ENCODE measurements at places on chromosomes 16 and 17.

DNA sequence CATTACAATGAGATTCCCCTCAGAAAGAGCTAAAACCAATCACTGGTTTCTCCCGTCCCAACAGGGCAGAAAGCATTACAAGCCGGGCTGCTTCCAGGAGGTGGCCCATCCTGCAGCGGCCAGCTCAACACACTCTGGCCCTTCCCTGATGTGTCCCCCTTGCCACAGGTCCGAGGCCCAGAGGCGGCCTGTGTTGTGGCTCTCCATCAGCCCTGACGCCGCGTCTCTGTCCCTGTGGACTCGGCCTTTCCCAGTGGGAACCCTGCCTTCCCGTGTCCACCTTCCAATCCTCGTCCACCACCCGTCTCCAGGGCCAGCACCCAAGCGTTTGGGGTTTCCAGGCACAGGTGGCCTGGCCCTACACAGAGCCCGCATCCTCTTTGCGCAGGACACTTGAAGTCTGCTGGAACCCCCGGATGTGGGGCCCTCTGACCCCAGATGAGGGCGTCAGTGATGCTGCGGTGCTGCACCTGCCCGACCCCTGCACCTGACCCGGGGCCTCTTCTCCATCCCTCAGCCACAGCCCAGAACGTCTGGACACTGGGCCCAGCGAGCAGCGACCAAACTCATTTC is 21.1 kb downstream of the RAB40B start:
- no peak for DNase-seq

DNA sequence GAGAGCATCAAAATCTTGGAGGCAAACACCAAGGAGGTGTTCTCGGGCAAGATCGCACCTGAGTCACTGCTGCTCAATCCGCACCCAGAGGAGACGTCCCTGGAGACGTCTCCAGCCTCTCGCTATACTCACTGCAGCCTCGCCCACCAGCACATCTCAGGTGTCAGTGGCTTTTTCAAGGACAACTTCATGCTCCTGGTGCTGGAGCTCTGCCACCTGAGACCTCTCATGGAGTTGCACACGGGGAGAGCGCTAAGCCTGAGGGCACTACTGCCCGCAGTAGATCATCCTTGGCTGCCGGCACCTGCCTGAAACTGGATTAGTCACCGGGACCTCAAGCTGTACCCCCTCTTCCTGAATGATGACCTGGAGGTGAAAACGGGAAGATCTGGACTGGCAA is 2.6 kb upstream of the MBTPS1 start:
- DNase-seq = no peak

GRCh38 chr17:17626151-17626805 is 34.8 kb upstream of the PEMT start:
- no peak for DNase-seq

GRCh38 chr17:76635039-76635438 is 8.5 kb downstream of the ST6GALNAC1 start:
- DNase-seq = no peak

DNA sequence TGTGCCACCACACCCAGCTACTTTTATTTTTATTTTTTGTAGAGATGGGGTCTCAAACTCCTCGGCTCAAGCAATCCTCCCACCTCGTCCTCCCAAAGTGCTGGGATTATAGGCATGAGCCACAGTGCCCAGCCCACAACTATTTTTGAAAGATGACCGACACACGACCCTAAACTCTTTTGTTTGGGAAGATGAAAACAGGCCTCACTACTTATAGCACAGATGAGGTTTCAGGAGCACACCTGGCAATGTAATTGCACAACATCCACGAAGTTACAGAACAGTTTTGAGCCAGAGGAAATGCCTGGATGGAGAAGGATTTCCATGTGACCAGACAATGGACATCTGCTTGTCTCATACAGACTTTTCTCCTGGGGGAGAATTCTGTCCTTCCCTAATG is 43.4 kb upstream of the PRSS54 start:
- DNase-seq = no peak

GRCh38 chr17:14101976-14102375 is 32.7 kb downstream of the COX10 start:
- no peak for DNase-seq

- DNase-seq = no peak
Measured at GRCh38 chr17:46771561-46772474, 46.7 kb downstream of the WNT3 start.

- no peak for DNase-seq
Measured at GRCh38 chr17:57294629-57295501, 38.5 kb downstream of the MSI2 start.

- DNase-seq = no peak
Measured at GRCh38 chr16:68380348-68380670, 68.0 kb downstream of the SMPD3 start.

DNA sequence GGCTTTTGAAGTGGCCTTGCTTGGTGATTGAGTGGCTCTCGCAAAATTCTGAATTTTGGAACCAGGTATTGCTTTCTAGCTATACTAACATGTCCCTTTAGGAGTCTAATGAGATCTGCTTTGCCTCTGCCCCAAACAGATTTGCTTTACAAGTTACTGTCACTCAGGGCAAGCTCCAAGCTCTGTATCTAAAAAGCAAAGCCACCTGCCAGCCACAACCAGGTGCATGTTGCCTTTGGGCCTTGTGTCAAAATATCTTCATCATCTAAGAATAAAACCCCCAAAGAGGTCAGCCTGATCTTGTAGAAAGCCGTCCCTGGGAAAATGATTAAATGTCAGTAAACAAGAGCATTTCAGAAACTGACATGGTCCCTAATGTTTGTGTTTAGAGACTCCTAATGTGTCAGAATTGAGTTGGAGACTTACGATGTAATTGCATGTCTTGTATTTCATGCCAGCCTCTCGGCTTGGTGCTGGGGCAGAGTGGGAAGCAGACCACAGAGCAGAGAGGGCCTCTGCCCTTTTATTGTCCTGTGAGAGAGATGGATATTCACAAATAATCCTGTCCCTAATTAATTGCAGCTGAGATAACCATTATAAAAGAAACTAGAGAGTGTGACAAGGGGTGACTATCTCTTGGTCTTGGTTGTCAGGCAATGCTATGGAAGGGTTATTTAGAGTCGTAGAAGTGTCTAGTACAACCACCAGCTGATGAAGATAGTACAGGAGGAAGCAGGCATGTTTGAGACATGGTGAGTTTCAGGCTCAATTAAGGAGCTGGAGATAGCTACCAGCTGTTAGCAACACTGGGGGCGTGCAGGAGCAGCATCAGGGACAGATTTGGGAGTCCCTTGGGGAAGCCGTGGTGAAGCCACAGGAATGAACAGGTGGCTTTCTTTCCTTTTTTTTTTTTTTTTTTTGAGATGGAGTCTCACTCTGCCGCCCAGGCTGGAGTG is 90.7 kb downstream of the PITPNC1 start:
- DNase-seq = no peak

DNA sequence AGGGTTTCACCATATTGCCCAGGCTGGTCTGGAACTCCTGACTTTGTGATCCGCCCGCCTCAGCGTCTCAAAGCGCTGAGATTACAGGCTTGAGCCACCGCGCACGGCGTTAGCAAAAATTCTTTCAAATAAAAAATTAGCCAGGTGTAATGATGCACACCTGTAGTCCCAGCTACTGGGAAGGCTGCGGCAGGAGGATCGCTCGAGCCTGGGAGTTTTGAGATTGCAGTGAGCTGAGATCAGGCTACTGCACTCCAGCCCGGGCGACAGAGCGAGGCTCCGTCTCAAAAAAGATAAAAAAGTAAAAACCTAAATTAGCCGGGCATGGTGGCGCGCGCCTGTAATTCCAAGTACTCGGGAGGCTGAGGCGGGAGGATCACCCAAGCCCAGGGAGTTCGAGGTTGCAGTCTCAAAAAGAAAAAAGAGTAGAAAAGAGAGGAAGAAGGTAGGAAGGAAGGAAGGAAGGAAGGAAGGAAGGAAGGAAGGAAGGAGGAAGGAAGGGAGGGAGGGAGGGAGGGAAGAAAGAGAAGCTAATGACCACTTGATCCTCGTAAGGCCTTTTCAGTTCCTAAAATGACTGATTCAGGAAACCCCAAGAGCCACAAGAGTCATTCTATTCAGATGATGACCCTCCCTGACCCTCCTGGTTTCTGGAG is 59.2 kb downstream of the SRL start:
- DNase-seq = no peak

DNA sequence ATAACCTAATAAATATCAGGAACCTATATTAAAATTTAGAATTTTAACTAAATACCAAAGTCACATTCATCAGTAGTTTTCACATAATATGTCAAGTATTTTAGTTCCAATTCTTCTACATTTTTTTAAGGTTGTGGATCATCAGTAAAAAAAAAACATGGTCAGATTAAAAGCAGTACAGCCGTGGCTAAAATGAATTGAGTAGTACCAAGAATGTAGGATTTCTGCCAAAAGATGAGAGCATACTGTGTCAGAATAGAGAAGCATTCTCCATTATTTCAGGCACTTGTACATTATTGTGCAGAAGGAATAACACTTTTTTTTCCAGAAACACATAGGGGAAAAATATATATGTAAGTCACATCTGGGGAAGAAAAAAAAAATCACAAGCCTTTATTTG is 1176.1 kb downstream of the CDH11 start:
- no peak for DNase-seq

- no peak for DNase-seq
Measured at GRCh38 chr16:66598111-66598510, 6.4 kb upstream of the CMTM3 start.

GRCh38 chr16:73521499-73521898 is 473.6 kb upstream of the ZFHX3 start:
- no peak for DNase-seq

DNA sequence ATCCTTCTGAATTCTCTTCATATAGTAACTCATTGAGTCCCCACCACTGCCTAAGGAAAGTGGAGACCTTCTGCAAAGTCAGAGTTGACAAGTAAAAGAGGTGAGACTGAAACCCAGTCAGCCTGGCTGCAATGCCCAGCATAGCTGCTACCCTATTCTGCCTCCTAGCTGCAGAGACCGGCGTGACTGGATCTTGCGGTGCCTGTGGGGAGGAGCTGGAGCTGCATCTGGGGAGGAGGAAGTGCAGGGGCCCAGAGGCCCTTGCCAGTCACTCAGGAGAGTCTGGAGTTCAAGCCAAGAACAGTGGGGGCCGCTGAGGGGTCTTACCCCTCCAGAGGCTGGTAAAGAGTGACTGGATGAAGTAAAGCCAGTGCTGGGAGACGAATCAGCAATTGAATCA is 35.0 kb upstream of the ZNF423 start:
- DNase-seq = no peak

DNA sequence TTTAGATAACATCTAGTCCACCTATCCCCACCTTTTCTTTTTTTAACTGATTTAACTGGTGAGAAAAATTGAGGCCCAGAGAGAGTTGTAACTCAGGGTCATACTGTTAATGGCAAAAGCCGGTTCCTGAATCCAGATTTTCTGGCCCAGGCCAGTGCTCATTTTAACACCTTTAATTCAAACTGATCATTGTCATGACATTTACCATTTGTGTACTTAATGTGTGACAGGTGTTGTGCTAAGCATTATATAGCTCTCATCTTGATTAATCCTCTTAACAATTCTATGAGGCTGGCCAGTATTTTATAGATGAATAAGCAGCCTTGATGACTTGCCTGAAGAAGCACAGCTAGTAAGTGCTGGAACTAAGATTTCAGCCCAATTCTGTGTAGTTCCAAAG is 14.4 kb downstream of the RHOT1 start:
- no peak for DNase-seq

DNA sequence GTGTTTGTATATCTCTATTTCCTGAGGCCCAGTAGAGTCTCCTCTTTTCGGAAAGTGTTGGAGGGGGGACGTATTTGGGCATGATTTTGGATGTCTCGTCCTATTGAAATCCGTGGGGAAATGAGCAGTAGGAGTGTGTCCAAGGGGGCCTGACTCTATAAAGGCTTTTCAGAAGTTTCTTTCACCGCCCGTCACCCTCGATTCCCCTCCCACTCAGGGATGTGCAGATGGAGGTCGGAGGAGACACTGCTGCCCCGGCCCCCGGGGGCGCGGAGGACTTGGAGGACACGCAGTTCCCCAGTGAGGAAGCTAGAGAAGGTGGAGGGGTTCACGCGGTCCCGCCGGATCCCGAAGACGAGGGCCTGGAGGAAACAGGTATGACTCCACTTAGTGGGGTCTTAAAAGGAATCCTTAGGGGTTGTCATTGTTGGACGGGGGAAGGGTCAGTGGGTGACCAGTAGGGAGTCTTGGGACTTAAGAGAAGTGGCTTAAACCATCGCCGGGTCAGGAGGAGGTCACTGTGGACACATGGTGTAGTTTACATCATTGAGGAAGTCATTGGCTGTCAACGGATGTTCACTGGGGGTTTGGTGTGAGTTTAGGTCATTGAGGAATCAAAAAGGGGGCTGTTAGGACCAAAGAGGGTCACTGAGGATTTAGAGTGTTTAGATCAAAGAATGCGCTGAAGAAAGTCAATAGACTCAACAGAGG is 424 bp downstream of the MON1B start:
- DNase-seq = no peak

GRCh38 chr17:30449480-30449879 is 27.7 kb upstream of the GOSR1 start:
- no peak for DNase-seq

- DNase-seq = no peak
Measured at GRCh38 chr17:50906443-50906842, 40.3 kb upstream of the TOB1 start.

- no peak for DNase-seq
Measured at GRCh38 chr17:1996800-1997288, 28.3 kb downstream of the RTN4RL1 start.

- no peak for DNase-seq
Measured at GRCh38 chr17:72104863-72105234, 16.0 kb upstream of the SOX9 start.

GRCh38 chr16:69040144-69040909 is 65.1 kb upstream of the HAS3 start:
- no peak for DNase-seq

DNA sequence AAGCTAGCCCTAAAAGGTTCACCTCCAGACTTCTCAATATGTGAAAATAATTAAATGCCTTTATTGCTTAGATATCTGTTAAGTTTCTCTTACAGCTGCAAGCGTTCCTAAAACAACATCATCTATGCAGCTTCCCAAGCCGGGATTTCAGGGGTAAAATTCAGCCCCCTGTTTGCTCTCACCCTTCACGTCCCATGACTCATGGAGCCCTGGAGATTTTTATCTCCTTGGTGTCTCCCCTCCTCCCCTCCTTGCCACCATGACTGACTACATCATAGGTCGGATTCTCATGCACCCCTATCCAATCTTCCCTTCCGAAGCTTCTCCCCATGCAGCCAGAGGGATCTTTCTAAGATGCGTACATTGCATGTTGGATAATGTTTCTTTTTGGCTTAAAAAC is 21.0 kb upstream of the CACNG4 start:
- no peak for DNase-seq
